Skeletal muscle tissue (tissue), 5 donors: ENCODE measurements at places on chromosomes 11 and 22. TPM values are rescaled to one million over a fixed set of nuclear protein-coding genes. Genes with fewer than 3 reads are reported as not detected.

The WT1 gene
- total RNA-seq: not detected

The CABP4 gene
- total RNA-seq: 0.52 TPM

The ASCC2 gene
- 15.7 TPM for total RNA-seq

The APOBEC3H gene
- not detected for total RNA-seq

The HBB gene
- 3,814 TPM for total RNA-seq

The SLC1A2 gene
- 1.6 TPM for total RNA-seq

The VWCE gene
- 1.0 TPM for total RNA-seq

The SLC16A8 gene
- 1.0 TPM for total RNA-seq

The KRTAP5-2 gene
- total RNA-seq: not detected

The NAALAD2 gene
- total RNA-seq: 4.2 TPM

The OR52E8 gene
- not detected for total RNA-seq

The PKDREJ gene
- total RNA-seq: not detected

The PANX2 gene
- total RNA-seq: not detected

The IL10RA gene
- 8.9 TPM for total RNA-seq

The F2 gene
- total RNA-seq: 0.52 TPM

The SAA4 gene
- total RNA-seq: not detected

The SUSD2 gene
- 0.52 TPM for total RNA-seq

The SYT9 gene
- total RNA-seq: 0.52 TPM

The USH1C gene
- not detected for total RNA-seq

The PANX3 gene
- not detected for total RNA-seq

The ZP1 gene
- not detected for total RNA-seq

The C11orf42 gene
- not detected for total RNA-seq

The MLC1 gene
- 0.52 TPM for total RNA-seq

The MRPL16 gene
- 23.5 TPM for total RNA-seq

The RRM1 gene
- total RNA-seq: 58.5 TPM

The ZNF280B gene
- total RNA-seq: 1.6 TPM

The LIF gene
- 0.52 TPM for total RNA-seq

The YIF1A gene
- total RNA-seq: 57.4 TPM

The SHANK2 gene
- total RNA-seq: 2.6 TPM

The SLC5A4 gene
- total RNA-seq: 1.0 TPM

The MS4A6E gene
- total RNA-seq: not detected

The NOX4 gene
- total RNA-seq: 5.2 TPM

The ALDH3B1 gene
- 2.6 TPM for total RNA-seq

The KCNE3 gene
- 4.7 TPM for total RNA-seq
